H4 (cell line): ENCODE measurements at places on chromosomes 6 and 20.

DNA sequence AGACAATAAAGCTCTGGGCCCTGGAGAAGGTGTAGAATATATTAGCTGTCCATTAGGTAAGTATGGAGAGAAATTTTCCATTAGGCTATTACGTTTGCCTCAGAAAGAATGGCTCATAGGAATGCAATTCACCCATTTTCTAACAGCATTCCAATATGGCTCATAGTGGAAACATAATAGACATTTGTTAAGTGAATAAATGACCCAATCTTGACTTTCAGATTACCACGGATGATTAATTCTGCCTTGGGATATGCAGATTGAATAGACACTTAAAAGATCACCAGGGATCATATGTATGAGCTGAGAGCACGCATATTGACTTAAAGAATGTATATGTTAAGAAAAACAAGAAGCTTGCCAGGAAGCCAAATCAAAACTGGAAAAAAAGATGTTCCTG, 209.1 kb upstream of the CDYL start:
- no peak for DNase-seq

GRCh38 chr6:82396964-82397751, 33.5 kb downstream of the TPBG start:
- peak; percentile 90 for DNase-seq

GRCh38 chr6:130932438-130932837, 105.2 kb downstream of the SMLR1 start:
- DNase-seq = no peak

GRCh38 chr6:81262656-81263055, 489.8 kb downstream of the TENT5A start:
- no peak for DNase-seq

DNA sequence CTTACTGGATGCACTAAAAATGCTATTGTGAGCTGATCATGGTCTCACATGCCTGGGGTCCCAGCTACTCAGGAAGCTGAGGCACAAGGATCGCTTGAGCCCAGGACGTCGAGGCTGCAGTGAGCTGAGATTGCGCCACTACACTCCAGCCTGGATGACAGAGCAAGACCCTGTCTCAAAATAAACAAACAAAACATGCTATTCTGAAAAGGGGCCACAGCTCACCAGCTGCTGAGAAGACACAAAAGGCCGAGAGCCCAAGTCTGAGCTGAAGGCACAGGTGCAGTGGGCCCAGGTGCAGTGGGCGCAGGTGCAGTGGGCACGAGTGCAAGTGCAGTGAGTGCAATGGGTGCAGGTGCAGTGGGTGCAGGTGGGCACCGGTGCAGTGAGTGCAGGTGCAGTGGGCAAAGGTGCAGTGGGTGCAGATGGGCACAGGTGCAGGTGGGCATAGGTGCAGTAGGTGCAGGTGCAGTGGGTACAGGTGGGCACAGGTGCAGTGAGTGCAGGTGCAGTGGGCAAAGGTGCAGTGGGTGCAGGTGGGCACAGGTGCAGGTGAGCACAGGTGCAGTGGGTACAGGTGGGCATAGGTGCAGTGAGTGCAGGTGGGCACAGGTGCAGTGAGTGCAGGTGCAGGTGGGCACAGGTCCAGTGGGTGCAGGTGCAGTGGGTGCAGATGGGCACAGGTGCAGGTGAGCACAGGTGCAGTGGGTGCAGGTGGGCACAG, 16.0 kb downstream of the ZBTB46 start:
- DNase-seq = no peak

- DNase-seq = no peak
Measured at GRCh38 chr20:34084227-34084923, 27.7 kb downstream of the EIF2S2 start.

- no peak for DNase-seq
Measured at GRCh38 chr20:40635971-40636370, 53.1 kb downstream of the MAFB start.

GRCh38 chr6:93678841-93679454, 259.6 kb upstream of the EPHA7 start:
- DNase-seq = peak; percentile 8

- DNase-seq = peak; percentile 99
Measured at GRCh38 chr6:27893059-27893835, 18.9 kb downstream of the OR2B2 start.

GRCh38 chr20:11980263-11980662, 62.6 kb downstream of the BTBD3 start:
- DNase-seq = no peak

DNA sequence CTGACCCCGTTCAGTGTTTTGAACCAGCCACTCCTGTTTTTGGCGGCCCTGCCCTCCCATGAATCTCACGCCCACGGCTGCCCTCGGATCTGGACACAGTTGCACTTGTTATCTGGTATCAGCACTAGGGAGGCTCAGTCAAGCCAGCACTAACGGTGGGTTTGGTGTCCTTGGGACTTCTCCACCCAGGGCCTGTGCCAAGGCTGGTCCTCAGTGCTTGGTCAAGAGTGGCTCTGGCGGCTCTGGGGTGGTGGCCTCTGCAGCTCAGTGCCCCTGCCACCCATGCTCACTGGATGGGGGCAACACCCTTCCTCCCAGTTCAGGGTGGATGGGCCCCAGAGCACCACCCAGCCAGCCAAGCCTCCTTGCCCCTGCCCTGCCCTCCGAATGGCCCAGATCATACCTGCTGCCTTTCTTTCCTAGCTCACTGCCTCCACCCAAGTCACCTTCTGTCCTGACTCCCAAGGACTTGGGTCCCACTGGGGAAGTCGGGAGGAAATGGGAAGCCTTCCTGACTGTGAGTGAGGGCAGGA, 54.7 kb downstream of the SSR1 start:
- DNase-seq = no peak

DNA sequence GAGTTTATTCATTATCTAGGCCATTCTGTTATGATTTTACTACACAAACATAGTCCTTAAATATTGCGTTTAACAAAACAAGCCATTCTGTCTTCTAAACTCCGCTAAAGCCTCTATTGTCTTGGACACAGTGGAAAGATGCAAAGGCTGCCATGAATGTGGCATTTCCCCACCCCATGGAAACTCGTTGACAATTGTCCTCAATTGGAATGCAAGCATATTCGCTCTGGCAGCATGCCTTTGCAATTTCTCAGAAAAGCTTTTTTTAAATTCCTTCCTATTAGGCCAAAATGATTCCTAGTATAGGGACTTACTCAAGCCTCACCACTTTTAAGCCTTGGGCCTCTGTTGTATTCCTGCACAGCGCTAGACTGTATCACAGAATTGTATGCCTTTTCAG, 22.8 kb downstream of the OR2A4 start:
- DNase-seq = no peak

- DNase-seq = peak; percentile 91
Measured at GRCh38 chr6:32255199-32256153, 31.6 kb upstream of the NOTCH4 start.

DNA sequence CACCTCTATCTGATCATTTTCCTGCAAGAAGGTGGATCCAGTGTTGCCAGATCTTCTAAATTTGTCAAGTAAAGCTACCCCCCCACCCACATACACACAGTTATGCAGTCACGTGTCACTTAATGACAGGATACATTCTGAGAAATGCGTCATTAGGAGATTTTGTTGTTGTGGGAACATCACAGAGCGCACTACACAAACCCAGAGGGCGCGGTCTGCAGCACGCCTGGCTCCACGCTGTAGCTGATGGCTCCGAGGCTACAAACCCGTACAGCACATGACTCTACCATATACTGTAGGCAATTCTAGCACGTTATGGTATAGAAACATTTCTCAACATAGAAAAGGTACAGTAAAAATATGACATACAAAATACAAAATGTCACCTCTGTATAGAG, 126.9 kb downstream of the SYCP2 start:
- no peak for DNase-seq

DNA sequence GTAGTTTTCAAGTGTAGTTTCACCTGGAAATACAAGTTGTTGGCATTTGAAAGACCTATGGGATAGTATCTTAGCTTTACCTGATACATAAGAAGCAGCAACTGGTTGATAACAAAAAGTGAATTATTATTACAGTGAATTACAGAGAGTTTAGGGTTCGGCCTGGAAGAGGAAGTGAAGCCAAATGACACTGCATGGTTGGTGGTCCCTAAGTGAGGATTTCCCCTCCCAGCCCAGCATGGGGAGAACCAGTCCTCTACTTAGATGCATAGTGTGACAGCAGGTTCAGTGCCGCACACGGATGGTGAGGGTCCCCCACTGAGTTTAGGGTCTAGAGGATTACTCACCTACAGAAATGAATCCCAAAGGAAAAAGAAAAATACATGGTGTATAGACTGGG, 18.1 kb downstream of the HLA-DPB1 start:
- DNase-seq = no peak

GRCh38 chr6:30834646-30835045, 49.7 kb upstream of the DDR1 start:
- no peak for DNase-seq

- DNase-seq = no peak
Measured at GRCh38 chr6:88823998-88824397, 139.4 kb downstream of the RNGTT start.

- no peak for DNase-seq
Measured at GRCh38 chr6:100627911-100628758, 163.4 kb upstream of the SIM1 start.

DNA sequence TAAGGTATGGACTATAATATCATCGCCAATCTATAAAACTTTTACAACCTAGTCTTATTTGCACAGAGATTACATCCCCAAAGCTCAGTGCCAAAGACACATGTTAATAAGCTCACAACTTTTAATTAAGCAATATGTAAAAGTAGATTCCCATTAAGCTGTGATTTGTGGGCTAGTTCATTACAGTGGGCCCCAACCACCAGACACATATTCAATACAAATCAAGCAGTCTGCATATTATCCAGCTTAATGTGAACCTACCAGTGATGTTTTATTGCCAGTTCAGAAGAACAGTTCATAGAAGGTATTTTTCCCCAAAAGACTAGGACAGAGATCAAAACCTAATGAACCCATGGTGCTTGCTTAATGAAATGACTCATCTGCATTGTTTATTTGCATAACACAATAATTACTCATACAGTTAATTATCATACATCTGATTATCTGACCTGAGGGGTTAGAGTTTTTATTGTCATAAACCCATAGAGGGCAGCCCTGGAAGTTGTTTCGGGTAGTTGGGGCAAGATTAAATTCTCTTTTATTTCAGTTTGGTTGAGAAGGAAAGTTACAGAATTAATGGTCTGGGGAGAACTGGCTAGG, 831.0 kb downstream of the TFAP2A start:
- DNase-seq = no peak

DNA sequence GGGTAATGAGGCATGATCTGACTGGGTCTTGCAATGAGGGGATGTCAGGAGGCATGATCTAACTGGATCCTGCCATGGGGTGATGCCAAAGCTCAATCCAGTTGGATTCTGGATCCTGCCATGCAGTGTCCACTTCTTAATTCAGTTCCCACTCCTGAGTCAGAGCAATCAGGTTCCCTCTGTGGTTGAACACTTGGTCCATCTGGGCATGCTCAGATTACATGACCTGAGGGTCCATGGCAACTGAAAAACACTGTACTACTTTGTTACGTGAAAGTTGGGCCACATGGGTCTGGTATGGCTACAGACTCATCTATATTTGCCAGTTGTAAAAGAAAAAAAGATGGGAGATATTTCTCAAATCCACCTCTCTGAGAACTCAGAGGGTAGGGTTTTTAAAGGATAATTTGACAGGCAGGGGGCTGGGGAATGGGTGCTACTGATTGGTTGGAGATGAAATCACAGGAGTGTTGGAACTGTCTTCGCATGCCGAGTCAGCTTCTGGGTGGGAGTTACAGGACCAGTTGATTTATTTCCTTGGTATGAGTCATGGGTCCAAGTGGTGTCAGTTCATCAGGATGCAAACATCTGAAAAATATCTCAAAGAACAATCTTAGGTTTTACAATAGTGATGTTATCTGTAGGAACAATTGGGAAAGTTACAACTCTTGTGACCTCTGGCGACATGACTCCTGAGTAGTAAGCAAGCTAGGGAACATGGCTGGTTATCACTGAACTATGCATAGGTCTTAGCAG, 21.6 kb downstream of the C6orf163 start:
- DNase-seq = no peak

DNA sequence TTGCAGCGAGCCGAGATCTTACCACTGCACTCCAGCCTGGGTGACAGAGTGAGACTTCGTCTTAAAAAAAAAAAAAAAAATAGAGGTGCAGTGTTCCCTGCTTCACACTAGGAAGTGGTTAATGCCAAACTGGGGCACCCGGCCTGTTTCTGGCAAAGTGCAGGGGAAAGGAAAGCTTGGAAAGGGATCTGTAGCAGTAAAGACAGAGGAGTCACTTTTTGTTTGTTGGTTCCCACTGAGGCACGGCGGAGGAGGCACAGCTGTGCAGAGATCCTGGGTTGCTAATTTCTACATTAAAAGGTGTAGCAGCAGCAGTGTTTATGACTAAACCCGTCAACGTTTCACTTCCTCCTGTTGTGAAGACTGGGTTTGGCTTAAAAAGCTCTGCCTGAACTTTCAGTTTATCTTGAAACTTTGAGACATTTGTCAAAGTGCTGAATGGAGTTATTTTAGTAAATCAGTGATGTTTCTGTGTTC, 125.6 kb downstream of the CARMIL1 start:
- DNase-seq = no peak

DNA sequence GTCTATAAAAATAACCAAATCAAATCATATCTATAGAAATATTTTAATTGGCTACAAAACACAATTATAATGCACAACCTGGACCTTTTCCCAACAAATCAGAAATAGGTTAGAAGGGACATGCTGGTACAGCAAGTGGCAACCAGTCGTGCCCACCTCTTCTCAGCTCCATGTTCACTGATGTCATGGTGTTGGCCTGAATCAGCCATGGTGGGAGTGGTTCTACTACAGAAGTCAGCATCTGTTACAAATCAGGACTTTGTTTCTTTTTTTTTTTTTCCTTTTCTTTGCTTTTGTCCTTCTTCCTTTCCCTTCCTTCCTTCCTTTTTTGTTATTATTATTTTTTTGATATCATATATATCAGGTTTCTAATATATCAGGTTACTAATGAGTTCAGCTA, 91.2 kb downstream of the RALGAPA2 start:
- no peak for DNase-seq

GRCh38 chr6:135274561-135275293, 93.6 kb downstream of the MYB start:
- DNase-seq = no peak

GRCh38 chr6:12110523-12111362, 98.6 kb downstream of the HIVEP1 start:
- no peak for DNase-seq

GRCh38 chr6:144310765-144311164, 25.6 kb downstream of the UTRN start:
- DNase-seq = no peak

DNA sequence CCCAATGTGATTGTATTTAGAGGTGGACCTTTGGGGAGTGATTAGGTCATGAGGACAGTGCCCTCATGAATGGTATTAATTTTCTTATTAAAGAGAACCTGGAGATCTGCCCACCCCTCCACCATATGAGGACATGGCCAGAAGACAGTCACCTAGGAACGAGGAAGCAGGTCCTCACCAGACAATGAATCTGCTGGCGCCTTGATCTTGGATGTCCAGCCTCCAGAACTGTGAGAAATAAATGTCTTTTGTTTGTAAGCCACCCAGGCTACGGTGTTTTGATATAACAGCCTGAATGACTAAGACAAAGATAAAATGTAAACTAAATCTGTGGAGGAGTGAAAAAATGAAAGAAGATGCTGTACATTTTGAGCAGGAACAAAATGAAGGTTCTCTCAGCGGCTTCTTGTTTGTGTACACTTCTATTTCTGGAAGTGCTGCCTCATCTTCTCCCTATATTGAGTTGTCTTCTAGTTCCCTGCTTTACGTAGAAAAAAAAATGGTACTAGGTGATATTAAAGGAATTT, 1.5 kb upstream of the IPCEF1 start:
- DNase-seq = no peak

GRCh38 chr6:72406517-72406916, 215.3 kb upstream of the KCNQ5 start:
- no peak for DNase-seq

- DNase-seq = no peak
Measured at GRCh38 chr6:16413399-16413798, 175.0 kb downstream of the GMPR start.
